ENCODE measurements at places on chromosomes 16 and 17. TPM values are rescaled to one million over a fixed set of nuclear protein-coding genes. Genes with fewer than 3 reads are reported as not detected.

- no peak for DNase-seq
Measured at GRCh38 chr16:4660454-4661007, 32.8 kb upstream of the NUDT16L1 start.

GRCh38 chr17:45425984-45426413 is 6.7 kb downstream of the ARHGAP27 start:
- DNase-seq: no peak

The NDRG4 gene
- total RNA-seq: 11.1 TPM

DNA sequence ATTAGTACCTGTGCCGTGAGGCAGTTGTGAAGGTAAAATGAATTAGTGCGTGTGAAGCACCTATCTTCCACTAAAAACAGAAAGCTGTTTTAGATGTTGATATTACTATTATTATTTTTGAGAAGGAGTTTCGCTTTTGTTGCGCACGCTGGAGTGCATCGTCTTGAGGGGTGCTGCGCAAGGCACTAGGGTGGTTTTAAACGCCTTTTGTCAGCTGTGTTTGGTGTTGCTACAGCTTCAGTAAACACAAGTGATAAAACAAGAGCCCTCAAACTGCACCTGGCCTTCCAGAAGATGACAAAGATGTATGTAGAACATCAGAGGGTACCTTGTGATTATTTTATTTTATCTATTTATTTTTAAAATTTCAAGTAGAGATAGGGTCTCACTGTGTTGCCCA is 38.2 kb downstream of the PLCG2 start:
- DNase-seq: no peak

The CES5A gene
- not detected for total RNA-seq

The CKLF gene
- total RNA-seq: 23.0 TPM

DNA sequence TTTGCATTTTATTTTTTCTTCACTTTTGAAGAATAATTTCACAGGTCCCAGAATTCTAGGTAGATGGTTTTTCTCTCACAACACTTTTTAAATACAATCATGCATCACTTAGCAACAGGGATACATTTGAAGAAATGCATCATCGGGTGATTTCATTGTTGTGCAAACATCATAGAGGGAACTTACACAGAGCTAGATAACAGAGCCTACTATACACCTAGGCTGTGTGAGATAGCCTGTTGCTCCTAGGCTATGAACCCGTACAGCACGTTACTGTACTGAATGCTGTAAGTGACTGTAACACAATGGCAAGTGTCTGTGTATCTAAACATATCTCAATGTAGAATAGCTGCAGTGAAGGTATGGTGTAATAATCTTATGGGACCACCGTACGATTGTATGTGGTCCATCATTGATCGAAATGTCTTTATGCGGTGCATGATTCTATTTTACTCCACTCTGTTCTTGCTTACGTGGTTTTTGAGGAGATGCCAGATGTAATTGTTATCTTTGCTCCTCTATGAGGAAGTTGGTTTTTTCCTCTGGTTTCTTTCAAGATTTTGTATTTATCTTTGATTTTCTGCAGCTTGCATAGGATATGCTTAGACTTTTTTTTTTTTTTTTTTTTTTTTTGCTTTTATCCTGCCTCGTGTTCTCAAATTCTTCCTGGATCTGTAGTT is 35.5 kb upstream of the TMEM92 start:
- DNase-seq: no peak
